ENCODE measurements at places on chromosomes 5 and 9. TPM values are rescaled to one million over a fixed set of nuclear protein-coding genes. Genes with fewer than 3 reads are reported as not detected.
A peak's percentile ranks its signal among the peaks of the same experiment; 100 is the strongest.

GCNT4 gene
- 0.27 TPM for total RNA-seq

DNA sequence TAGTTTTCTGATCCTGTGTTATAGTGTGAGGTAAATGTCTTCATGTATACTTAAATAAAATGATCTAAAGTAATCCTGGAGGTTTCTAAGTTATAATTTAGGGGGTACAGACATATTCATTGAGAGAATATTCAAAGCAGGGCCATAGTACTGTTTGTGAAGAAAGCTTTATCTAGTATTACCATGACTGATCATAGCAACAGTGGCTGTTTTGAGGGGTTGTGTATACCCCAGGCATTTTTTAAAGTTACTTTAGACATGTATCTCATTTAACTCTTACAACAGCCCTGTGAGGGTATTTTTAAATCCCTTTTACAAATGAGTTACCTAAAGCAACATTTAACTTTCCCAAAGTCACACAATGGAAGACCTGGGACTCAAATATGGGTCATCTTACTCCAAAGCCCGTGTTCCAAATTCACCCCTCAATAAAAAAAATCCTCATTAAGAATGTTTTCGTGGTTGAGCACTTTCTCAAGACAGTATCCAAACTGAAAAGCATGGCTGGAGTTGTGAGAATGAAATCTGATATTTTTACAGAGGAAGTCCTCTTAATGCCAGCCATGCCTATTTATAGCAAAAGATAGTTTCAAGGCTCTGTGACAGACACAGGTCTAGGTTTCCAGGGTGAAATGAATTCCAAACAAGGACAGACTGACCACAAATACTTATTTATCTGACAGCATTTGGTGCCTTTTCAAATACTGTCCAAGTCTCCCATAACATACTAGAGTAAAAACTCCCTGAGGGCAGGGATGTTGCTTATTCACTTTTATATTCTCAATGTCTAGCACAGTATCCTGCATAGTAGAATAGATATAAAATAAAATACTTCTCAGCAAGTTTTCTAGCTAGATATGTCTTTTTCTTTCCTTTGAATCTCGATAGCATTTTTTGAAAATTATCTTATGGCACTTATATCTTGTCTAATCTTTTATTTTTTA lies 10.4 kb downstream of the STOM start:
- no peak for DNase-seq

DNA sequence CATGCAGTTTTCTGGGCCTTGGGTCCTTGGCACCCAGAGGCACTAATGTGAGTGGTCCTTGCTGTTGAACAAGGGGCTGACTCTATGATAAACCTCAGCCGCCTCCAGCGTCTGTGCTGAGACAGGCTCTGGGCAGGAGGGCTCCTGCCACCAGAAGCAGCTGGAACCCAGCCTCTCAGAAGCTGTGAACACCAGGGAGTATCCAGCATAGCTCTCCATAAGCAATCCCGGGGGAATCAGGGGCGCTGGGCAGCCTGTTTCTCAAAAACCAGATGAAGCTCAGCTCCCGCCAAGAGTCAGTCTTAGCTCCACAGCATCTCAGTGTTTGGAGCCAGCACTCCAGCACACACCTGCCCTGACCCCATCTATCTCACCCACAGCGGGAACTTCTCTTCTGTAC lies 170.2 kb downstream of the HSPA4 start:
- DNase-seq, result no peak

DNA sequence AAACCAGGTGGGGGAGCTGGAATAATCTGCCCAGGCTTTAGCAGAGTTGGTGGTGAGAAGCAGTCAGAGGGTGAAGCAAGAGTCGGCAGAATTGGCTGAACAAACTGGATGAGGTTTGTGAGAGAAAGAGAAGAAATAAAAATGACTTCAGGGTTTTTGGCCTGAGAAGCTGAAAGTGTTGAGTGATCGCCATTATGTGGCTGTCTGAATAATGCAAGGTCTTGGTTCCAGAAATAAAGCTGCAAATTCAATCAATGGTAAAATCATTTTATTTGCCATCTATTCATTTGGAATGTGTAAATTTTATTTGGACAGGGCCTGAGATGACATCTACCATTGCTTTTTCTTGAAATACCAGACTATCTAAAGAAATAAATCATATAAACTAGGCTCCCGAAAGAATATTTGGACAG lies 50.4 kb upstream of the DAB2 start:
- no peak for DNase-seq

DNA sequence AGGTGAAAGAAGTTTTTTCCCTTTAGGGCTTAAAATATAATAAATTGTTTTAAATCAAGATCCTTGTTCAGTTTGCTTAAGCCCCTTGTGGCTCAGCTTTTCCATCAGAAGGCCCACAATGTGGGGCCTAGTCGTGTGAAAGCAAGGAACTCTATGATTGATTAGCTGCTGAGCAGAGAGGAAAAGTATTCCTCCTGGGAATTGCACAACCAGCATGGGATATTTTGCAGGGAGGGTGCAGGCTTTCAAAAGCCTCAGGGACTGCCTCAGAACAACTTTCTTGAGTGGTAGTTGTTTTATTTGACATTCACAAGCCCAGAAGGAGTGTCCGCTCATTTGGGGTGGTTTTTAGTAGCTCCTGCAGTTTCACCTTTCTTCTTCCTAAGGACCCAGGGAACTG lies 19.8 kb downstream of the TTC23L start:
- no peak for DNase-seq

GRCh38 chr9:134647359-134648080 lies 5.9 kb downstream of the COL5A1 start:
- no peak for DNase-seq

DNA sequence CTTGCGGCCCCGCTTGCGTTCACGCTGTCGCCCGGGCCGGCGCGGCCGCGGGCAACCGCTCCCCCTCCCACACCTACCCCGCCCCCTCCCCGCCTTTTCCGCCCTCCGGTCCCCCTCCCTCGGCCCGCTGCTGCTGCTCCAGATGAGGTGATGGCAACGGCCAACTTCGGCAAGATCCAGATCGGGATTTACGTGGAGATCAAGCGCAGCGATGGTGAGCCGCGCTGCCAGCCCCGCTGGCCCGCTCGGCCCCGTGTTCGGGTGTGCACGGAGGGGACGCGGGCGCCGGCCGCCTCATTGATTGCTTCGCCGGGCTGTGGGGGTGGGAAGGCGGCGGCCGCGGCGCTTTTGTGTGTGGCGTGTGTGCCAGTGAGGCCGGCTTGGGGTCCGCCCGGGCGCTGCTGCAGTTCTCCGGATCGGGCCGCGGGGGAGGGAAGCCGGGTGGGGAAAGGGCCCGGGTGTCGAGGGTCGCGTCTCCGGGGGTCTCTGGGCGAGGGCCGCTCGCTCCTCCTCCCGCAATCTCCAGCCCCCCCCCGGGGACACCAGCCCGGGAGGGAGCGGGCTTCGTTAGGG lies 403 bp downstream of the KIF2A start:
- DNase-seq, result peak; percentile 27

- no peak for DNase-seq
Measured at GRCh38 chr5:133753856-133754255, 141.5 kb upstream of the FSTL4 start.

GRCh38 chr5:57561231-57561842 lies 78.7 kb upstream of the ACTBL2 start:
- no peak for DNase-seq

DNA sequence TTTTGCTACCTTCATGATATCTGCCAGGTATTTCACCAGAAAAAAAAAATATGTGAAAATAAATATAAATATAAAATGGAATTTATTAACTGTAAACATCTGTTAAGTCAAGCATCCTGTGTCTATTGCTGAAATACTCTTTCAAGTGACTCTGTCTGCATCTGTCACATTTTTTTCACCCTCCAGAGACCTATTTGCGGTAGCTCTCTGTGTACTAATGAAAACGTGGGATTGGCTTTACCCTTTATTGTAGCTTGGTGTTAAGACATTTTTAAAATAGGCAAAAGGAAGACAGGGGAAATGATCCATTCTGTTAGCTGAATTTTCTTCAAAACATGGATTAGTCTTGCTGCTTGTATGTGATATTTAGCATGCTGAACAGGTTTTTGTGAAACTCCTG lies 536.0 kb upstream of the WWC1 start:
- no peak for DNase-seq

- no peak for DNase-seq
Measured at GRCh38 chr9:115210699-115211098, 92.7 kb upstream of the TNC start.

DNA sequence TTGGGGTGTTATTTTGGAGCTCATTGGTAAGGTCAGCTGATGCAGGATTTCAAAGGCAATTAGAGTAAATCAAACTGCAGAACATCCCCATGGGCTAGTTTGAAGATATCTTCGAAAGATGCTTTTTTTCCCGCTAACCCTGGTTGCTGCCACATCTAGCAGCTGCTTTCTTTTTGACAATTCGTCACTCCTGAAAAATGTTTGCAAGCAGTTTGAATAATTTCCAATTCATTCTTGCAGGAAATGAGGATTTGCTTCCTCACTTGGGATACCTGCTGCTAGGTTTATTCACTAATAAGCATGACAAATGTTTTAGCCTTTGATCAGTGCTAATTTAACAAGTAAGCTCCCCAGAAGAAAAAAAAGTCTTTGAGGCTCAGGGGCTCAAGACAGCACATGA lies 649.6 kb upstream of the RORB start:
- DNase-seq, result no peak

DNA sequence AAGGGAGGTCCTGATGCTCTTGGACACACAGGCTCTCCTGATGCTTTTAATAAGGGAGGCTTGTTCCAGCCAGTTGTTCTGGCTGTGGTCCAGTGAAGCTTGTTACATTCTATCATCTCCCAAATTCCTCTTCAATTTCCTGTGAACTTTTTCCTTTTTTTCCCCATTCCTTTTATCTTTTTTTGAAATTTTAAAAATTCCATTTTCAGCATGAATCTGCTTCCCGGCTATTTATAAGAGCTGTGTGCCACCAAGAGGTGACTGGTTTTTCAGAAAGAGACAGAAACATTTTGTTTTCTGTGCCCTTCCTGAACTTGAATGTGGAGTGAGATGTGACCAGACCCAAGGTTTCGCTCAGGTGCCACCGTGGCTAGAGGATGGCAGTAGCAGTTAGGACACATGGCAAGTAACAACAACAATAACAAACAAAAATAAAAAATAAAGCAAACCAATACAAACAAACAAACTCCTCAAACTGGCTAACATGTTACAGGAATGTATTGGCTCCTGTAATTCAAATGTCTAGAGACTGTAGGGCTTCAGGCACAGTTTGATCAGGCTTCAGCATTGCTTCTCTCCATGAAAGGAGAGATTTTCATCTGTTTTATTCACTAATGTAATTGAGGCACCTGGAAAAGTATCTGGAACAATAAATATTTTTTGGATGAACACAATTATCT lies 121.1 kb downstream of the BOD1 start:
- no peak for DNase-seq

DNA sequence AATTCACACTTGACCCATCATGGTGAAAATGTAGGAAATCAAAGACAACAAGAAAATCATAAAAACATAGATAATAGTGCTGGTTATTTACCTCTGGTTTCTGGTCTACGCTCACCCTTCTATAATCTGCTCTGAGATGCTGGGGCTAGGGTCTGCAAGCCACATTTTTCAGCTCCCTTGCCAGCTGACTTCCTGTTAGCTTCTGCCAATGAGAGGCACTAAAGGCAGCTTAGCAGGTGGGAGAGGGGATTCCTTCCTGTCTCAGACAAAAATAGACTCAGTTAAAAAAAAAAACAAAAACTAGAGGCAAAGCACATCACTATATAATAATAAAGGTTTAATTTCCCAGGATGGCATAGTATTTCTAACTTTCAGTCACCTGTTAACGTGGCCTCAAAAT lies 20.2 kb upstream of the N4BP3 start:
- DNase-seq, result no peak

DBN1 gene
- total RNA-seq, result 37.3 TPM

GRCh38 chr9:125137200-125137599 lies 6.1 kb downstream of the SCAI start:
- DNase-seq, result no peak

SPAG8 gene
- total RNA-seq, result 0.27 TPM

DNA sequence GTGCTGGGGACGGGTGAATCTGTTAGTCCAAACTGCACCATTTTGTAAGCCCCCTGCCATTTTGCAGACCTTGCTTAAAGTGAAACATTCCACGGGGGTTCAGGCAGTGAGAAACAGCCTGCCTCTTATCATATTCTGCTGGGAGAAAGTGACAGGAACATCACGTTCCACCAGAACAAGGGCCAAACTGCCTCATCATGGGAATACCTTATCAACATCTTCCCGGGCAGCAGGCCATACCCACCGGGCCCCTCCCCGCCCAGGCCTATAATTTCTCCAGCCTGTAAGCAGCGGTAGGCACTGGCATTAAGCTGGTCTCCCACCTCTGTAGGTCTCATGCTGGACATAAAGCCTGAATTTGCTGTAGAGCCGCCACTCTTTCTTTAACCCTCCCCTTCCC lies 1.5 kb upstream of the CFAP77 start:
- no peak for DNase-seq

DNA sequence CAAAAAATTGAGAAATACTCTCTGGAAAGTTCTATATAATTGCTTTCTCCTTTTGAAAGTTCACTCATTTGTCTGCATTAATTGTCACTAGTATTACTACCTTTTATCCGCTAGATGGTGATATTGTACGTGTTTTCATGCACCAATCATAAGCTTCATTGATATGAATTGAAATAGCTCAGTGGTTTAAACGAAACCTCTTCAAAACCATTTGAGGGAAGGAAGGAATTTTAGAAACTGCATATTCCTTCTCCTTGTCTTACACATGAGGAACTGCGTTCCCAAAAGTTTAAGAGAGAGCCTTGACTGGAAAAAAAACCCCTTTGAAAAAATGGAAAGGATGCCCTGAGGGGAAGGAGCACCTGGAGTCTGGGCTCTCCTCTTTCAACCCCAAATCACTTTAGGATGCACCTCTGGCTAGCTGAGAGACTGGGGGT lies 98.6 kb downstream of the YTHDC2 start:
- DNase-seq, result peak; percentile 7

GRCh38 chr5:95969651-95970358 lies 8.2 kb upstream of the ELL2 start:
- DNase-seq, result peak; percentile 95

GRCh38 chr9:93464395-93464794 lies 11.0 kb upstream of the FAM120AOS start:
- no peak for DNase-seq

ZDHHC11B gene
- total RNA-seq, result 0.11 TPM

HSPA5 gene
- 170 TPM for total RNA-seq

GRCh38 chr5:37808945-37809344 lies 30.9 kb downstream of the GDNF start:
- no peak for DNase-seq

BTF3 gene
- total RNA-seq, result 836 TPM

DNA sequence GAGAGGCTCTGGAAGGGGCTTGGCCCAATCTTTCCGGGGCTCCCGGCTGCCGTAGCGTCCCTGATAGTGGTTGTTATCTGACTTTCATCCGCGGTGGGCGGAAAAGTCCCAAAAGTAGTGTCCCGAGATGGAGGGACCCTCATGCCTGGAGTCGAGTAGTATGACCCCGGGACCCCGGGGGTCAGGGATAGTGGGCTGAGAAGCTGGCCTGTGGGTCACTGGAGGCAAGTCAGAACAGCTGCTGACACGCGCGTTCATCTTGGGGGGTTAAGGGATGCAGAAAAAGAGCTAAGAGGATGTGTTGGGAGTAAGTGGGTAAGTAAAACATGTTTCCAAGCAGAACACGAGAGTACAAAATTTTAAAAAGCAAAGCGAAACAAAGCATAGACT lies 123.4 kb downstream of the TMEM161B start:
- DNase-seq, result no peak
